ENCODE measurements at places on chromosomes 4 and X.

GRCh38 chr4:126708716-126709115 is 924.0 kb upstream of the INTU start:
- DNase-seq = no peak

DNA sequence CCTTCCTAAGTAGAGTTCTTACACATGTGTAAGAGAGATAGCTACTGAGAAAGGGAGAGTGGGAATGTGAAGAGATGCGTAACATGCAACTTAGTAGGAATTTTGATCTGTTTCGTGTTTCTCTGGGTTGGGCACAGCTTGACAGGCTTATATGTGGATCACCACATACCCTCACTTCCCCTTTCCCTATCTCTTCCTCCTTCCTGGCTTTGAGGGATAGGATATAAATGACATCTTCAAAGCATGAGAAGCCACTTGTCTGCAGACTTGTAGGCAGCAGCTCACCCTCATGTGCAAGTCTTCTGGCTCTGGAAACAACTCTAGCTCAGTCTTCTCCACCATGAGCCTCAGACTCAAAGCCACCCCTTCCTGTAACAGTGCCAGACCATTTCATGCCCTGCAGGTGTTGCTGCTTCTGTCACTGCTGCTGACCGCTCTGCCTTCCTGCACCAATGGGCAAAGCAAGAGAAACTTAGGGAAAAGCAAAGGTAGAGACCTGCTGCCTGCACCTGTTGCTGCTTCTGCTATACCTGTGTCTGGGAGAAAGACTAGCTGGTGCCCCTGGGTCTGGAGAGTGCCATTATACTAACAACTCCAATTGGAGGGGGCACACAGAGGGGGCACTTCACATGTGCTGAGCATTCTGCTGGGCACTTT is 5.4 kb upstream of the PF4V1 start:
- no peak for DNase-seq

DNA sequence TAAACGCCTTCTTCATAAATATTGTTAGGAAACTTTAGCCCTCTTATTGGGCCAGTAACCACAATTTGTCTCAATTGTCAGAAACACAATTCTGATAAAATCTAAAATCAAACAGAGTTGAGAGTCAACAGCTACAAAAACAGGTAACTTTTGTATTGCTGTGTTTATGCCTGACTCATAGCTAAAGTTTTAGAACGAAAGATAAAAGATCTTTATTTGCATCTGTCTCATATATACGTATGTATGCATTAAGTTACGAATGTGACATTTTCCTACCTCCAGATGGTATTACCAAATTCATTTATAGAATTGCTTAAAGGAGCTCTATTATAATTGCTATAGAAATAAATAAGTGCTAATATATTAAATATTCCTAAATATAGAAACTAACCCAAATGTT is 887.9 kb upstream of the NDST4 start:
- DNase-seq = no peak

DNA sequence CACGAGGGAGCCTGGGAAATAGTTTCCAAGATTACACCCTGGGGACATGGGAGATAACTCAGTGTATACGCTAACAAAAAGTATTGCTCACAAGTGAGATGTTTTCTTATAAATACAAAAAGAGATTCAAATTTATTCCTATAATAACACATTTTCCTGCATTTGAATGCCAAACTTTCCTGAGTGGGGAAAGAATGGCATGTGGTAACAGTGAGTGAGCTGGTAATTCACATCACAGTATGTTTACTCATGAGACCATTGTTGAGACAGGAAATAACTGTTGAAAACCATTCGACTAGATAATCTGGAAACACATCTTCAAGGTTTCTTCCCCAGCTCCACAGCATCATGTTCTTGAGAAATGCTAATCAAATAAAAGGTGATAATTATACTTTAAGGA is 109.1 kb downstream of the TASL start:
- no peak for DNase-seq
